ENCODE measurements at places on chromosomes 16 and 17.

GRCh38 chr16:23803591-23804123 lies 32.1 kb upstream of the PRKCB start:
- peak; percentile 5 for DNase-seq

DNA sequence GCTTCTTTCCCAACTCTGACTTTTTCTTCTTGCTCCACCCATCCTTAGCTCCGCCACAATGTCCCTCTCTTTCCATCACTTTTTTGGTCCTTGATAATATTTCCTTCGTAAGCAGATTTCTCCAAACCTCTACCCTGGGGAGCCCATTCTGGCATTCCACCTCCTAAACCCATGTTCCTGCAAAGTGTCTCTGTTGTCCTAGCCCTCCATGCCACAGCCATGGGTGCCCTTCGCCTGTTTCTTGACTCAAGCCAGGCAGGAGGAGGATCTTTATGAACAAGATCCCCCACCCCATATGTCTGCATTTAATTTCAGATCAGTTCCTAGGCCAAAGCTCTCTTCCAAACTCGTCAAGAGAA lies 42.4 kb downstream of the GAS7 start:
- no peak for DNase-seq

GRCh38 chr16:87936375-87937230 lies at the start of gene CA5A:
TSS of gene CA5A (minus strand) at chr16:87936529. CDS start at chr16:87936450, 79 bp downstream.
- DNase-seq, result no peak

- DNase-seq, result no peak
Measured at GRCh38 chr17:70183508-70183907, 14.2 kb downstream of the KCNJ2 start.

DNA sequence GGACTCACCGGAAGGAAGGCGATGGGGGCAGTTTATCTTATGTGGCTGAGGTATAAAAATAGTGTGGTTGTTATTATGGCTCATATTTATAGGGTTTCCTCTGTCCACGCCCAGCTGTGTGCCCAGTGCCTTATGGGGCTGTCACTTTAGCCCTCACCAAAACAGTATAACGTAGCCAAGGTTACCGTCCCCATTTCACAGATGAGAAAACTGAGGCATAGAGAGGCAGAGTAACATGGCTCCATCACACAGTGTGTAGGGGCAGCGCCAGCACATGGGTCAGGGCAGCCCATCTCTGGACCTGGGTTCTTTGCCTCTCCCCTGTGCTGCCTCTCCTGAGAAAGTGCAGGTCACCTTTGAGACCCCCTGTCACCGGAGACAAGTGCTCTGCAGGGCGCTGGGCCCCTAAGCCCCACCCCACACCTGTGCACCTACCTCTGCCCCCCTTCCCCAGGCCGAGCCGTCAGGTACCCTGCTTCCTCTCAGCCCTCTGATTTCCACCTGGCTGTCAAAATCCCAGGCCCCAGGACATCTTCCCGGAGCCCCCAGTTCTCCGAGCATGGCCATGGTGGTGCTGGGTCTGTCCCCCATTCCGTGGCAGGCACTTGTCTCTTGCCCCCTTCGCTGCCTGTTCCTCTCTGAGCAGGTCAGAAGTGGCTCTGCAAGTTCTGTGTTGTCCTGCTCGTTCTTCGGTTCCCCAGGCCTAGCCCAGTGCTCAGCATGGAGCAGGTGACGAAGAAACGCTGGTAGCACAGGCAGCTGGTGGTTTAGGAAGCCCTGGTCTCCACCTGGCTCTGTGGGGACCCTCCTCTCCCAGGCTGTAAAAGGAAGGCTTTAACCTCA lies 7.2 kb downstream of the KIAA0513 start:
- DNase-seq, result no peak

GRCh38 chr17:57290981-57291380 lies 34.7 kb downstream of the MSI2 start:
- DNase-seq, result no peak

DNA sequence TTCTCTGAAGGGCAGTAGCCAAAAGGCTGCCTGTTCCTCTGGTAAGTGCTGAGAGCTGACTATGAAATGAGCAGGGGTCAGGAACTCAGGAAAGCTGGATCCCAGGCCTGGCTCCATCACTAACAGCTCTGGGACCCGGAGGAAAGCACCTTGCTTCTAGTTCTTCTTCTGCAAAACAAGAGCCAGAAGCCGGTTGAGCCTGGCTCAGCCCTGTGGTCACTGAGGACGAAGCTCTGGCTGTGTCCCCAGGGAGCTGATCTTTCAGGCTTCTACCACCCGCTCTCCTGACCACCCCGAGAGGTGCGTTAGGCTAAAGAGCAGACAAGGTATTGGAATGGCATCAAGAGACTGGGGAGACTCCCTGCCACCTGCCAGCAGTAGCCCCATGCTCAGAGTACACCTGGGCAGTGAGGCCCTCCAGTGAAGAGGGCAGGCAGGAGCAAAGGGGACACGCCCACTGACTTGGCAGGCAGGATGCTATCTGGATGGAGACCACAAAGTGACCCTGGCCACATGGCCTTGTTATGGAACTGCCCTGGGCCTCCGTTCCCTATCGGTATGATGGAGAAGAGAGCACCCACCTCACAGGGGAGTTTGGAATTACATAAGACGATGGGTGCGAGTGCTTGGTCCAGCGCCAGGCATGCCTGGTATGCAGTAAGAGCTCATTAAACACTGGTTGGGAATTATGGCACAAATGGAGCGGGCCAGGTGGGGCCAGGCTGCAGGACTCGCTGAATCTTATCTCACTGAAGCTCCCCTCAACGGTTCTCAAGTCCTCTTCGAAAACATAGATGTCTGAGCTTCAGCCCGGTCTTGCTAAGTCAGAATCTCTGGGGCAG lies 61.4 kb downstream of the COG7 start:
- DNase-seq, result no peak

DNA sequence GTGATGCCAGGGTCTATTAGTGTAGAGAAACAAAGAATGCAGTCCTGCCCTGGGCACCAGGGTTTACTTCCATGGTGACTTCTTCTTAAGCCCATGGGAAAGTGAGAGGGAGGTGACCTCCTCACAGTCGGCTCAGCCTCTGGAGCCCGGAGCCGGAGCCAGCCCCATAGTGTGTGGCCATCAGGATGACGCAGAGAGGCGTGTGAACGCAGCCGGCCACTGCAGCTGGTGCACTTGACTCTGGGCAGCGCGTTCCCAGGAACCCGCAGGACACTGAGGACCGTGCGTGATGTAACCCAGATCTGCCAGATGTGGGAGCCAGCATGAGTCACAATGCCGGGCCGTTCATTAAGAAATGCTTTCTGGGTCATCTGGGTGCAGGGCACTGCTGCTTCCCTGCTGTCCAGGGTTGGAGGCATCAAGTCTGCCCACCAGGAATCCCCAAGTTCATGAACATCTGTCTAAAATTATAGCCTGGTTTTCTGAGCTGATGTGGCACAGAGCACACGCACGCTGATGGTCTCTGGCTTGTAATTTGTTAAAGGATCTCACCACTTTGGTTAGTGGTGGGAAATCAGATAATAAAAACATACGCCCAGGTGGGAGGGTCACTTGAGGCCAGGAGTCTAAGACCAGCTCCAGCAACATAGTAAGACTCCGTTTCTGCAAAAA lies 114.1 kb downstream of the PITPNC1 start:
- DNase-seq, result peak; percentile 55

GRCh38 chr17:63165400-63165799 lies 199.4 kb downstream of the TANC2 start:
- no peak for DNase-seq

- no peak for DNase-seq
Measured at GRCh38 chr17:51419476-51419875, 159.1 kb downstream of the UTP18 start.

GRCh38 chr16:23182206-23182678 lies 303 bp upstream of the SCNN1G start:
- DNase-seq, result peak; percentile 61

DNA sequence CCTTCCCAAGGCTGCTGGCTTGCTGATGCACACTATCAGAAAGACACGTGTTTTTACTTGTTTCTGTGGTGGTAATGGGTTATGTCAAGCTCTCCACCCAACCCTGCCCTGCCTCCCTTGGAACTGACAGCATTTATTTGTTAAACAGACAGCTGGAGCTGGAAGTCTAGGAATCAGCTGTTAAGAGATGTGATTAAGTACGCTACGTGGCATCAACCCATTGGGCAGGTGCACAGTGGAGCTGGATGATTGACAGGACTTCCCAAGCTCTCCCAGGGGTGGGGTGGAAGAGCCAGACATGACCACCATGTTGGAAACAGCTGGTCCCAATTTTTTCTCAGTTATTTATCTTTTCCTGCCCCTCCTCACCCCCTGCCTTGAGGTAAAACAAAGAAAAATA lies 49.4 kb downstream of the ADAMTS18 start:
- DNase-seq, result no peak

GRCh38 chr17:5921512-5922282 lies 148.5 kb upstream of the WSCD1 start:
- DNase-seq, result no peak

DNA sequence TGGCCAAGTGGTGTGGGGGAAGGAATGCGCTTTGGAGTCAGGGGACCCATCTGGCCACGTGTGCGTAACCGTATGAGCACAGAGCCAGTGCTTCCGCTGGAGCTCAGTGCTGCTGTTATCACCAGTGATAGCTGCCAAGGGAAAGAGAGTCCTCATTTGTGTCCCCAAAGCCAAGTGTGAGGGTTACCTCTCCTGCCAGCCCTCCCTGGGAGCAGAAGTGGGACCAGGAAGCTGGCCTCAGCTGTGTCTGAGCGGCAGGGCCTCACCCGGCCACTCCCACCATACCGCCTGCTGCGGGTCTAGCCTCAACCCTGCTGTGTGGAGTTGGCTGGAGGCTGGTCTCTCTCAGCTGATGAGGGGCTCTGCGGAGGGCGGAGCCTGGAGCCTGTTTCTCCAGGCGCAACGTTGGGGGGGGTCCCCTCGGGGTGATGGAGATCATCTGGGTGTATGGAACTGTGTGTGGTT lies 44.5 kb downstream of the MEAK7 start:
- DNase-seq, result no peak

DNA sequence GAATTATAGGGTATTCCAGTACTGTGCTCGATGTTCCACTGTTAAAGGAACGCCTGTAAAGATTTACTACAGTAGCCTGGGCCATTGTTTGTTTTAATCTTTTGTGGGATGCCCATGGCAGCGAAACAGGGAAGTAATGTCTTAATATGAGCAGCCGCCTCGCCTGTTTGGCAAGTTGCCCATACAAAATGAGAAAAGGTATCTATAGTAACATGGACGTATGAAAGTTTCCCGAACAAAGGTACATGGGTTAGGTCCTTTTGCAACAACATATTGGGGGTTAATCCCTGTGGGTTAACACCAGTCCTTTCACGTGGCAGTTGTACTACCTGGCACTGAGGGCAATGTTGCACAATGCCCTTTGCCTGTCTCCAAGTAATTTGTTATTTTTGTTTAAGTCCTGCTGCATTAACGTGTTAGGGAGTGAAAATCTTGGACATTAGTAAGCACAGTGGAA lies 21.1 kb upstream of the TMC5 start:
- no peak for DNase-seq

DNA sequence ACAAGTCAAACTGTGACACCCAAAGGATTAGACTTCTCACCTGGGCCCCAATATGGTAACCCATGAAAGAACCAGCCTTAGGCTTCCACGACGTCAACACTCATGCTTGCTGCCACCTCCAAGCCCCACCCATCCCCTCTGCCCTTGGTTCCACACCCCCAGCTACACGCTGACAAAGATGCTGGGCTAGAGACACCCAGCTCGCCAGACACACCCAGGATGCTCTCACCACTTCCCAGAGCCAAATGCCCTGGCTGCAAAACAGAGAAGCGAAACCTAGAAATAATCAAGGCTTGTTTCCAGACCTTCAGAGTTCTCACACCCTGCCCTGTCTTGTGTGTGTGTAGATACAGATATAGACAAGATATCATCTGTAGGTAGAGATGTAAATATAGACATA lies 26.0 kb upstream of the ADCY9 start:
- DNase-seq, result no peak

DNA sequence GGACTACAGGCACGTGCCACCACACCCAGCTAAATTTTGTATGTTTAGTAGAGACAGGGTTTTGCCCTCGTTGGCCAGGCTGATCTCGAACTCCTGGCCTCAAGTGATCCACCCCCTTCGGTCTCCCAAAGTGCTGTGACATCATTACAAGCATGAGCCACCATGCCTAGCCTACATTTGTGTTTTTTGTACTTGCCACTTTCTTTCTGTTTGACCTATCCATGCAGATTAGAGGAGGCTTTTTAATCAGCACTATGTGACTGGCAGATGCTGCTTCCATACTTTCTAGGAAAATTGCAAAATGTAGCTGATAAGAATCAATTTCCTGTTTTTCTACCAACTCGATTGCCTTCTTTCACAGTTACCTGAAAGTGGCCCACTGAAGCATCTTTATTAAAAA lies 57.3 kb downstream of the B9D1 start:
- no peak for DNase-seq

- no peak for DNase-seq
Measured at GRCh38 chr16:81595629-81596292, 151.2 kb downstream of the CMIP start.

DNA sequence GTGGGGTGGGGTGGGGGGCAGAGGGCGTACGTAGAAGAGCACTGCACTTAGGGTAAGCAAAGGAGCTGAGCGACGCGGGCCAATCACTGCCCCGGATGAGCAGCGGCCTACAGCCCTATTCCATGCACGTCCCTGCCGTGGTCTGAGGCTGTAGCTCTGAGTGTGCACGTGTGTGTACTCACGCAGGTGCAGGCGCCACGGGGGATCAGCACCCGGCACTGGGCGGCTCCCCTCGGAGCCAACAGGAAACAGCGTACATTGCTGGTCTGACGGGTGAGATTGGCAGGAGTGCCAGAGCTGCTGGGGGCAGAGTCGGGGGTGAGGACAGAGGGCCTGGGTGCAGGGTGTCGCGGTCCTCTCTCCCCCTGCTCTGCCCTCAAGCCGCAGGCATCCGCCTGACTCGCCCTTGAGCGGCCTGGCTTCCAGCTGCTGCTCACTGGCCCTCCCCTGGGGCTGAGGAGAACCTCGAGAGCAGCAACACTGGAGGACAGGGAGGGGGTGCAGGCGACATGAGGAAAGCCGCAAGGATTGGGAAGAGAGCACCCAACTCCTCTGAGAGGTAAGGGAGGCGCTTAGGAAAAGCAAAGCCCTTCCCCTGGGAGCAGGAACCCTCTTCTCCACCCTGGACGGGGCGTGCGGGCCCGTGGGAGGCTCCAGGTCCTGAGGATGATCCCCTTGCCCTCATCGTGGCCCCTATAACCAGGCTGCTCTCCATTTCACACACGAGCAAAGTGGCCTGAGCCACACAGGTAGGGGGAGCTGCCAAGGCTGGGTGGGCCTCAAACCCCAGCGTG lies 57.8 kb downstream of the ENGASE start:
- no peak for DNase-seq

DNA sequence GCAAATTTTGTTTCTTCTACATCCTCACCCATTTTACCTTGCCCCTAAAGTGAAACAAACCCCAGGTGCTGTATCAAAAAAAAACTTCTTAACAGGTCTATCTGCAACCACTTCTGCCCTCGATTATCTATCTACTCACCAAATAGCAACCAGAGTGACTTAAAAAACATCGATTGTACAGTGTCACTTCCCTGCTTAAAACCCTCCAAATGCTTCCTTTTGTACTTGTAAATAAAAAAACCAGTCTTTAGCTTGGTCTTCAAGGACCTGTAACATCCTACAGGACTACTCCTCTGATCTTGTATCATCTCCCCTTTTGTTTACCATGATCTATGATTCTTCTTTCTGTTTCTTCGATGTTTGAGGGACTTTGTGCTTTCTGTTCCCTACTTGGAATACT lies 82.7 kb upstream of the CORO6 start:
- DNase-seq, result no peak

Measured in C1 segment of cervical spinal cord (tissue), 14 donors.